ENCODE measurements at places on chromosomes 5 and 9.

DNA sequence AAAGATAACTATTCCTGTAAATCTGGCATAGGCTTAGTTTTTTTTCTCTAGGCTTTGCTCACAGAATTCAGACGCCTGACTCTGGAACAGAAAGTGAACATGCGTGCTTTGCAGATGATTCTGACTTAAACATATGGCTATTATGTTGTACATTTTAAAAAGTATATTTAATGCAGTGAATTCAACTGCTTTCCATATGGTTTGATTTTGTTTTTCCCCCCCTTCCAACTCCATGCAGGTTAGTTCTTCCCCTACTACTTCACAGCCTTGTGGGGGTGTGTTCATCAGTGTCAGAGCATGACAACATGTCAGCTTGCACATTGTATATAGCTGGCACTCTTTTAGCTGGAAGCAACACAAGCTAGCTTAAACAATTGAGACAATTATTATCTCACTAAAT is 226.8 kb downstream of the TMEM167A start:
- no peak for DNase-seq

GRCh38 chr9:16787724-16788123 is 82.7 kb downstream of the BNC2 start:
- DNase-seq = no peak

DNA sequence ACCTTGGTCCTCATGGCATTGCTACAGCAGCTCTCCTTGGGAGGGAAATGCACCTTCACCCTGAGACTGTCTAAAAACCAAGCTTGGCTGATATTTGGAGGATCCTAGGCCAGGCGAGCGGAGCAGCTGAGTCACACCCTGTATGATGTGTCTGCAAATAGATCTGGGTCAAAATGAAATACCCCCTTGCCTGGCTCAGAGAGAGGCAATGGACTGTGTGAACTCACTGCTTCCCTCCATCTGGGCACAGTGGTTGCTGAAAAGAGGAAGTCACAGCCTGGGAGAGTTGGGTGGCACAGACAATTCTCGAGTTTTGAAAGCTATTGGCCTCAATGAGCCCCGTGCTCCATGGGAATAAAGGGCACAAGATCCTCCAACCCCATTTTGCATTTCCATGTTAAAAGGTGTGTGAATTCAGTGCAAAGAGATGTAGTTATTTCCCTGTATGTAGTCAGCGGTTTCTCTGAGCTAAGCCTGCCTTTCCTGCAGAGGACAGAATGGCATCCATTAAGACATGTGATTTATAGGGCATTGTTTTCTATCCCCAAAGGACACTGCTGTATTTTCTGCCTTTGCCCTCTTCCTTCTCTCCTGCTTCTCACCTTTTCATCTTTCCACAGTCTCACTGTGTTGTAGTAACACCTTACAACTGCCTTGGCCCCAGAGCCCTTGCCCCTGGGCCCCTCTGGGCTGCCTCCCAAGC is 177.2 kb downstream of the GADD45G start:
- DNase-seq = peak; percentile 33

DNA sequence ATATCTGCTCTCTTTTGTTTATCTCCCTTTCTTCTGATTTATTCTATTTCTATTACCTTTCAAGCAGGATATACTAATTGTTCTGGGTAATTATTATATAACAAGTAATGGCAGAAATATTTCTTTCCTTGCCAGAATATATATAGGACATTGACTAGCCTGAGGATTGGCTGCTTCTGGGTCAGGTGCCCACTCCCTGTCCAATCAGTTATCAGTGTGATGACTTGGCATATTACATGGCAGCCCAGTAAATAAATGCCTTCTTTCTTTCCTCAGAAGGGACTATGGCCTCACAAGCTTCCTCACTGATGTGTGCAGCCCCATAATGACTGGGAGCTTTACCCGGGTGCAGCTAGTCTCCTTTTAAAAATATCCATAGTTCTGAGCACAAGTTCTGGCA is 301.1 kb downstream of the EFNA5 start:
- DNase-seq = no peak

DNA sequence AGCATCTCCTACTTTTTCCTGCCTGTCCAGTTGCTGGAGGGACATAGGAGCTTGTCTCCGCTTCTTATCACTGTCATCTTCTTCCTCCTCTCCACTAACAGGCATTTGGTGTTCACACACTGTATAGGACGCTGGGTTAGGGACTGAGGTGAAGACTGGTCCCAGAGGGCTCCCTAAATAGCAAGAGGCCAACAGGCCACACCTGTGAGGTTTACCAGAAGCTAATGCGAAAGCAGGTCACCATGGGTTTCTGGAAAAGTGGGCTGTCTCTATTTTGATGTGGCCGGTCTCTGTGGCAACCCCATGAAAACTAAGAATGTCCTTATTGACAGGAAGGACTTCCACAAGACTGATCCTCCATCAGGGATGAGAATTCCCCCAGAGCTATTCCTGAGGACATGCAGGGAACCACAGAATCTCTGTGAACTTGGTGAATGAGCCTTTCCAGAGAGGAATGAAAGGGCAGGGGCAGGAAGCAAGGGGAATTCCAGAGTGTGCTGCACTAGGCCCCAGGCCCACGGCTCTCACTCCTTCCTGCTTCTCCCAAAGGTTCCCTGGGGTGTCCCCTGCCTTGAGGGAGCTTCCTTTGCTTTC is 61.7 kb downstream of the DAP start:
- no peak for DNase-seq

- DNase-seq = no peak
Measured at GRCh38 chr5:14201325-14202045, 58.3 kb downstream of the TRIO start.

DNA sequence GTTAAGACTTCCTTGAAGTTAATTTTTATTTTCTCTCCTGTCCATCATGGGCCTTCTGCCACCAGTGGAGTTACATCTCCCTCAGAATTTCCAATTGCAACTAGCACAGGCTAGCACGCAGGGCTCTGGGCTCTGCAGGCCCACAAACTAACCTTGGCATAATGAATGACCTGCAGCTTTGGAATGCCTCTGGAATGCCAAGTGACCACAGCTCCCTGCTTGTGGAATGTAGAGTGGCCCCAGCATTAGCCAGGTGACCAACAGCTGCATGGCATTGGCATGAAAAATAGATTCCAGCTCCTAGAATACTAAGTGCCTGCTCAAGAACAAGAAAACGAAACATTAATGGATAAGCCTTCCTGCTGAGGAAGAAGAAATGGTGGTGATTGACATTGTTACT is 726.1 kb downstream of the BRINP1 start:
- DNase-seq = no peak

- no peak for DNase-seq
Measured at GRCh38 chr5:157993201-157993600, 134.3 kb upstream of the CLINT1 start.

DNA sequence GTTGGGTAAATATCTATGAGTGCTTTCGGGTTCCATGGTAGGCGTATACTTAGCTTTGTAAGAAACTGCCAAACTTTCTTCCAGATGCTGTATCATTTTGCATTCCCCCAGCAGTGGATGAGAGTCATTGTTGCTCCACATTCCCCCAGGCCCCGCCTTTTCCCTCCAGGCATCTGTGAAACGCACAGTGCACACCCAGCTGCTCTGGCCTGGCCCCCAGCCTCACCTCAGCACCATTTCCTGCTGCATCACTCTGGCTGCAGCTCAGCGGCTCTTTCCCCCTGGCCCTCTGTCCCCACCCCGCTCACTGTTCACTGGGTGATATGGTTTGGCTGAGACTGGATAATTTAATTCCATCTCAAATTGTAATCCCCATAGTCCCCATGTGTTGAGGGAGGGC is 76.6 kb upstream of the SPTLC1 start:
- no peak for DNase-seq

DNA sequence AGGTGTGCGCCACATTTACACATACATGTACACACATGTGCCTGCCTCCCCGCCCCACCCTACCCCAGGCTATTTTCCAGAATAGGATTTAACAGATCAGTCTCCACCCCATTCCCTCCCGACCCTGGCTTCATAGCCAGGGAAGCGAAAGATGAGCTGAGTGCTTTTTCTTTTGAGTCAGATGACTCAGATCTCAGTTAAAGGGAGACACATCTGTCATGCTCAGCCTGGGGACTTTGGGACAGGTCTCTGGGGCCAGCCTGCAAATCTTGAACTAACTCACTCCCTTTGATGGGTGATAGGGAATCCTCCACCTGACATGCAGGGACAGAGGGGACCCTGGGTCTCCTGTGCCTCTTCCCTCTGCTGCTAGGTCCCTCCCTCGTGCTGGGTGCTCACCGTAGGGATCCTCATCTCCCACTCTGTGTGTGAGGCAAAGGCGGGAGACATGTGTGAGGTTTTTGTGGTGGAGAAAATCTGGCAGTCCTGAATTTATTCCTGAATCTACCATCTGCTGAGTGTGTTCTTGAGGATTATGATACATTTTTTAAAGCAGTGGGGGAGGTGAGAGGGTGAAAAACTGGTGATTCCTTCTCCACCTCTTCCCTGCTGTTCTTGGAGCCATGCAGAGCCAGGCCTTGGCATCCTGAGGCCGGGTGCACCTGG is 37.7 kb downstream of the NEUROG1 start:
- DNase-seq = no peak
